Heart left ventricle (tissue), 16 donors: ENCODE measurements at places on chromosomes 3 and 15. TPM values are rescaled to one million over a fixed set of nuclear protein-coding genes. Genes with fewer than 3 reads are reported as not detected.

The ZBED2 gene
- 0.12 TPM for total RNA-seq

The CHRNA5 gene
- total RNA-seq: 0.75 TPM

The CRABP1 gene
- total RNA-seq: not detected

The TEX55 gene
- total RNA-seq: not detected

The SCAANT1 gene
- total RNA-seq: not detected

The RNF7 gene
- 79.4 TPM for total RNA-seq

The PLCD1 gene
- 12.6 TPM for total RNA-seq
